ENCODE measurements at places on chromosomes 3 and 15.

- no peak for DNase-seq
Measured at GRCh38 chr3:12556314-12556689, 585 bp upstream of the MKRN2 start.

DNA sequence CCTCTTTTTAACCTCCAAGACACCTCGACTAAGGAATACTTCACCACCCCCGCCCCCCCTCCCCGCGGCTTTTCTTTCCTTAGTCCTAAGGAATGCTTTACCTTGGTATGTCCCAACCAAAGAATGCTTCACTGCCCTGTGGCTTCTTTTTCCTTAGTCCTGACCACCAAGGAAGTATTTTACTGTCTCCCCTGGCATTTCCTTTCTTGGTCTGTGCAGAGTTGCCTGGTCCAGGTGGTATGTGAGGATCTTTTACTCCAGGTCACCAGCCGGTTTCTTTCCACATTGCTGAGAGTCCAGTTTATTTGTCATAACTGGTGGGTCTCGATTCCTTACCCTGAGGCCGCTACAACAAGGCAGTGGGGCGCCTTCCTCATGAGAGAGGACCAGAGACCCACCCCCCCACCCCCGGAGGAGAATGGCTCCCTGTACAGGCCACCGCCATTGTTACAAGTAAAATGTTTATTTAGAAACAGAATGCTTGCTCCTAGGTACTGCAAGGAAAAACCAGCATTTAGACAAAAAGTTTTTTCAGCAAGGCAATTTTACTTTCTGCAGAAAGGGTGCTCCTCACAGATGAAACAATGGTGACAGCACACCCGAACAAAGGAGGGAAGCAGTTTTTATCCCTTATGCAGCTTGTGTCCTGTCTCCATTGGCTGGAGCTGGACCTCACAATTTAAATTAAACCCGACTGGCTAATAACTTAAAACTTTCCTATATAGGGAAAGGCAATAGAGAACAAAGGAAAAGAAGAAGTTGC is 23.1 kb upstream of the MTHFS start:
- no peak for DNase-seq

DNA sequence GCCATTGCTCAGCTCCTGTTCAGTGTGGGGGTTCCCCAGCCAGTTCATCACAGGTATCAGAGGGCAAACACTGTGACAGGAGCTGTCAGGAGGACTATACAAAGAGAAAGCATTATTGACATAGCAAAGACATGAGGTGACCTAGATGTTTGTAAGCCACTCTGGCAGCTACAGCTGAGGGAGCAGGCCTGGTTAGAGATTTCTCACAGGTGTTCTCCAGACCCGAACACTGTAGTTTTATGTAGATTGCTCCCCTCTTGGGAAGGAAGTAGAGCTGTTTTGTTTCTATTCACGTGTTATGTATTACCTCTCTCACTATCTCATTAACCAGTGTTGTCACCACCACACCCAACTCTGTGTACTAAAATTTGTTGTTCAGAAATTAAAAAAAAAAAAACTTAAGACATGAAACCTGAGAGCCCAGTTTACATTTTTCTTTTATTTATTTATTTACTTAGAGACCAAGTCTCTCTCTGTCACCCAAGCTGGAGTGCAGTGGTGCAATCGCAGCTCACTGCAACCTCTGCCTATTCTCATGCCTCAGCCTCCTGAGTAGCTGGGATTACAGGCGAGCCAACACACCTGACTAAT is 123.7 kb downstream of the RBPMS2 start:
- peak; percentile 26 for DNase-seq

DNA sequence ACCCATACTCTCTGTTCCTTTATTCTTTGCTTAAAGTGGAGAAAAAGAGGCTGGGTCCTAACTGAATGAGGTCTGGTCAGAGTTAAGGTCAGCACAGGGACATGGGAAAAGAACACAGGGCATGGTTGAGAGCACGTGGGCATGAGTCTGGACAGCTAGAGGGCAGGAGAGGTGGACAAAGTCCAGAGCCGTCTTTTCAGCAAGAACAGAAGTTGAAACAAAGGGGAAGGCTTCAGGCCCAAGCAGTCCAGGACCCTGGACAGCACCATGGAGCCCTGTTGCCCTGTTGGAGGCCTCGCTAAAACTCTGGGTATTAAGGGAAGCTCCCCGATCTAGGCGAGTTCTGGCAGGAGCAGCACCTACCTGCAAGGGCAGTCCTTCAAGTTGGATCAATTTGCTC is 50.7 kb downstream of the XYLB start:
- no peak for DNase-seq

DNA sequence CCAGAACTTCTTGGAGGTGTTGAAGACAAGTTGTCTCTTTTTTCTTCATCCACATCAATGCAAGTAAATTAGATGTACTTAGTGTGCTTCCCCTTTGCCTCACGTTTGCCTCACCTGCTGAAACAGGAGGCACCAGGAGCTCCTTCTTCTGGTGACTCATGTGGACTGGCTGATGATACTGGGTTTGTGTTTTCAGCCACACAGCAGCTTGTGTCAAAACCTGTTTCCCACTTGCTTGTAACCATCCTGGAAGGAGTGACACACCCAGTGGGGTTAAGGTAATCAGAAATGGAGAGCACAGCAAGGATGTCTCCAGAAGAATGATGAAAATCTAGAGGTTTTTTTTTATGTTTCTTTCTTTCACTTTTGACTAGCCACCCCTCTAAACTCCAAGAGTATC is 143.3 kb upstream of the RBMS3 start:
- DNase-seq, result no peak

GRCh38 chr15:32871883-32872282 is 154.1 kb downstream of the GREM1 start:
- no peak for DNase-seq

GRCh38 chr3:152321200-152321954 is 52.6 kb downstream of the MBNL1 start:
- no peak for DNase-seq

DNA sequence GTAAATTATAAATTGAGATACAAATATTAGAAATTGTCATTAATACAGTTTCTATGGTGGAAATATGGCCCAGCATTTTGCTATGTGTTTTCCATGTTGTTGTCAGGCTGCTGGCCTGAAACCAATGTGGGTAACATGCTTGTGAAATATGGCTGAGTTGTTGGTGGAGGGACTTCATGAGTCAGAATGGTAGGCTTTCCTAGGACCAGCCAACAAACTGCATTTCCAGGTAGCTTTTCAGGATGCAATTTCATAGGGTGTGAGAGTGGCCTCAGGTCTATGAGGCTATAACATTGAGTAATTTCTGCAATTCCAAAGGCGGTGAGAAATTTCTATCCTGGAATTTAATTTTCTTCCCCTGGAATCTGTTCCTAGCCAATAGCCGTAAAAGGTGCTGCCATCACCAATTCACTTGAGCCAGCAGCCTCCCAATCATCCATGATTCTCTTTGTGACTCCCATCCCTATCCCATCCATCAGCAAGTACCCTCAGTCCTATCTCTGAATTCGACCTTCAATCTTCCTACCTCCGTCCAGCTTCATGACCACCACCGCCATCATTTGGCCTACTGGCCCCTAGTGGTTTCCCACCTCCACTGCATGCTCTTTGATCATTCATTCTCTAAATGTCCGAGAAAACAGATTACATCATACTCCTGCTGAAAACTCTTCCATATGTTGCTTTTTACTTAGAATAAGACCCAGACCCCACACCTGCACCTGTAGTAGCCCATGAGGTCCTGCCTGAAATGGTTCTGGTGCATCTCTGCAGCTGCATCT is 276.6 kb upstream of the CFAP20DC start:
- no peak for DNase-seq

DNA sequence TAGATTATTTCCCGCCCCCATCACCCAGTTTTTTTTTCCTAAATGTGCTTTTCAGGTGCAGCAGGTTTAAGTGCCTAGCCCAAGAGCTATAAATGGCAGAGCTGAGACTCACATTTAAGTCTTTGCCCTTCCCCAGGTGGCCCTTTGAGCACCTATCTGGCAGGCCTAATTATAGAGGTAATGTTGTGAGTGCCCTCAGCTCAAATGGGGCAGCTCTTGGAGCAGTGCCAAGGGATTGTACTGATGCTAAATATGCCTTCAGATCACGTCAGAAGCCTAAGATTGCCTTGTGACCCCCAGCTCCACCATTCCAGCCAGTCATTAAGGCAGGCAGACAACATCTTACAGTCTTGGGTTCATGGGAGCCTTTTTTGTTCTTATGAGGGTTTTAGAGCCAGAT is 159.5 kb downstream of the RPLP1 start:
- no peak for DNase-seq

- DNase-seq, result no peak
Measured at GRCh38 chr3:13282358-13282985, 137.7 kb downstream of the NUP210 start.

- DNase-seq, result no peak
Measured at GRCh38 chr15:55764398-55764797, 21.4 kb upstream of the PRTG start.

- DNase-seq, result no peak
Measured at GRCh38 chr3:172101107-172101506, 61.7 kb downstream of the FNDC3B start.

DNA sequence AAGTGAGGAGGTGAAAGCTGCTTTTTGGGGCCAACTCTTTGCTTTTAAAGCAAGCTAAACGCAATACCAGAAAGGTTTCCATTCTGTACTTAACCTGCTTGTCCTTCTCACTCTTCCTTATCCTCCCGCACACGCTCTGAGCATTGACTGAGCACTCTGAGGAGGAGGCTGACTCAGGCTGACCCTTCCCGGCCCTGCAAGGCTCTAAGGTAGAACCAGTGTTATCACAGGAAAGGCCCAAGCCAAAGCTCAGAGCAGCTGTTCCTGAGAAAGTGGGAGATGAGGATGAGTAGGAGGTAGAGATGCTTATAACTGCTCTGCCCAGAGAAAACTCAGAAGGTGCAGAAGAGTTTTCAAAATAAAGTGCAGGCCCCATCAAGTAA is 2.3 kb downstream of the B3GNT5 start:
- DNase-seq, result no peak

- no peak for DNase-seq
Measured at GRCh38 chr15:29089731-29090616, 179.6 kb downstream of the NSMCE3 start.

GRCh38 chr15:48984021-48984710 is 20.4 kb upstream of the SHC4 start:
- DNase-seq, result no peak

GRCh38 chr15:38076786-38077185 is 142.3 kb downstream of the TMCO5A start:
- peak; percentile 15 for DNase-seq

Measured in stimulated activated naive B cell treated with anti-CD40 and anti-IgM and Interleukin-4, amounts not matched to agents 10 μg/mL and 1 μg/mL and 100 μg/mL, for 72 hours (primary cell).